ENCODE measurements at places on chromosomes 4 and X.

GRCh38 chr4:156138781-156139280 lies 185.2 kb upstream of the CTSO start:
- DNase-seq, result no peak

- peak; percentile 73 for DNase-seq
These were observed 230.2 kb upstream of the STK26 start for GRCh38 chrX:131792789-131793462.

DNA sequence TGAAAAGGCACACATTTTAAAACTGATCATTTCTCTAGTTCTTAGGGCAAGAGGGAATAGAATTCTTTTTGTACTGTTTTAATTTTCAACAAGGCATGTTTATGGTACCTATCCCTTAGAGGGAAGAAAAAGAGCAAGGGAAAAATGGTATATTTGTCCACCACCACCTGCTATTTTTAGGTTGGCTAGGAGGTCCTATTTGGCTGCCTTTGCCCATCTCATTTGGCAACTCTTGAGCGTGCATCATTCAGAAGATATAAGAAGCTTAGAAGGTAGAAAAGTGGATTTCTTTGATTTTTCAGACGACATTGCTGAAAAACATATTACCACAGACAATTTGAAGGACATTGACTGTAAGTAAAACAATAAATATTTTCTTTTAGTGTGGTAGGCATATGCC lies 69.0 kb downstream of the DCK start:
- DNase-seq, result no peak

- DNase-seq, result no peak
These were observed 115.0 kb downstream of the PJA1 start for GRCh38 chrX:69050051-69050765.

- peak; percentile 33 for DNase-seq
These were observed 84.3 kb downstream of the NBDY start for GRCh38 chrX:56813318-56813837.

GRCh38 chr4:72555377-72555831 lies 13.6 kb downstream of the ADAMTS3 start:
- no peak for DNase-seq

DNA sequence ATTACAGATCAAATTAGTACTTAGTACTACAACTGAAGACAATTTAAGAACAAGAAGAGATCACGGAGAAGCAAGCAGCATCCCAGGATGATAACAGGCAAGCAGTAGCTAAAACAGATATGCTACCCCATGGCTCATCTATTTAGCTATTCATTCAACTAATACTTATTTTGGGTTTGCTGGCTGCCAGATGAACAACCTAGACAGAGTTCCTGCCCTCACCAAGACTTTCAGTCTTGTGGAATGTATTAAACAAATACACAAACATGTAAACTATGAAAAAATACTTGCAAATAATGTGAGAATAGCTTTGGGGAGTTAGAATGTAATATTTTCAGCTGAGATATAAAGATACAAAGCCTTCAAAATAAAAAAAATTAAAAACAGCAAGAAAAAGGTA lies 2.4 kb upstream of the CORIN start:
- no peak for DNase-seq

- no peak for DNase-seq
These were observed 15.2 kb upstream of the CLOCK start for GRCh38 chr4:55561889-55562288.

DNA sequence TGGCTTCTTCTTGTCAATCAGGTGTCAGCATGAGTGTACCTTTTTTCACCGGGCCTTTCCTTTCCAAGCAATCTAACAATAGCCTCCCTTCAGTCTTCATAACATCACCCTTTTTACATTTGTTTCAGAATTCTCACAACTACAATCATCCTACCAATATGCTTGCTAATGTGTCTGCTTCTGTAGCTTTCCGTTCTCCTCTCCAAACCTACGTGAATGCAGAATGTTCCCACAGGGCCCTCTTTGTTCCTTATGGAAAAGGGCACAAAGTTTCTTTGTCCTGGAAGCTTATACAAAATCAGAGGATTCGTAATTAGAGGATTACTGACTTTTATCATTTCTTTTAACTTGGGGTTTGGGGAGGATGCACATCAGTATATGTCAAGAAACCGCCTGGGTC lies 461.8 kb downstream of the CENPC start:
- no peak for DNase-seq

DNA sequence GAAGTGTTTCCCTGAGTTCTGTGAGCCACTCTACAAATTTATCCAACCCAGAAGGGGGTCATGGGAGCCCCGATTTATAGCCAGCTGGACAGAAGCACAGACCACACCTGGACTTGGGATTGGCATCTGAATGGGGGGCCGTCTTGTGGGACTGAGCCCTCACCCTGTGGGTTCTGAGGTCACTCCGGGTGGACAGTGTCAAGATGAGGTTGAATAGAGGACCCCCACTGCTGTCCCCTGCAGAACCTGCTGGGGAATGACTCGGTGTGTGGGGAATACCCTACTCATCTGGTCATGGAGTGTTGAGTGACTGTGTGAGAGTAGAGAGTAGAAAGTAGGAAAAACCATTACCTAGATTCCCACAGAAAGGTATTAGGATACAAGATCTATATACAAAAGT lies 67.5 kb downstream of the ZFYVE28 start:
- no peak for DNase-seq

GRCh38 chrX:69082055-69082752 lies 83.0 kb downstream of the PJA1 start:
- DNase-seq, result no peak

- DNase-seq, result no peak
These were observed 51.9 kb upstream of the LAS1L start for GRCh38 chrX:65586491-65586890.

GRCh38 chr4:52408032-52408431 lies 251.1 kb downstream of the USP46 start:
- no peak for DNase-seq

DNA sequence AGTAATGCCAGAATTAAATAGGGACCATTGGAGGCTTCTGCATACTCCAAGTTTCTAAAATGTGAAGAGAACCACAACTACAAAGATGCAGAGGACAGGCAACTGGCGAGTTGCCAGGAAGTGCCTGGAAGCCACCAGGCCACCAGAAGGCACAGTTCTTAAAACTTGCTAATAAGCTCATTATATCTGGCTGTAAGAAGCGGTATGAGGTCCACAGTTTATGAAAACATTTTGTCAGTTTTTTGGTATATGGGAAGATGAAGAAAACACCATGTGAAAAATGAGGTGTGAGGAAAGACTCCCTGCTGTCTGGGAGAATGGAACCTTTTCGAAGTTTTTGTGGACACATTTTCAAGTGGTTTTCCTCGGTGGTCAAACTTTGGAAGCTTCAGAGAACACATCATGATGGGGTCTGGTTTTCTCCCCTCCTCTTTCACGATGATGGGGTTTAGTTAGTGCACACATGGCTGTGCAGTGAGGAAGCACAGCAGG lies 202.7 kb downstream of the NR3C2 start:
- DNase-seq, result no peak

GRCh38 chr4:88953400-88953799 lies 103.6 kb downstream of the FAM13A start:
- DNase-seq, result no peak

- DNase-seq, result no peak
These were observed 155.2 kb upstream of the MSX1 start for GRCh38 chr4:4704267-4704666.

- DNase-seq, result no peak
These were observed 33.5 kb upstream of the GPR78 start for GRCh38 chr4:8546766-8547107.

DNA sequence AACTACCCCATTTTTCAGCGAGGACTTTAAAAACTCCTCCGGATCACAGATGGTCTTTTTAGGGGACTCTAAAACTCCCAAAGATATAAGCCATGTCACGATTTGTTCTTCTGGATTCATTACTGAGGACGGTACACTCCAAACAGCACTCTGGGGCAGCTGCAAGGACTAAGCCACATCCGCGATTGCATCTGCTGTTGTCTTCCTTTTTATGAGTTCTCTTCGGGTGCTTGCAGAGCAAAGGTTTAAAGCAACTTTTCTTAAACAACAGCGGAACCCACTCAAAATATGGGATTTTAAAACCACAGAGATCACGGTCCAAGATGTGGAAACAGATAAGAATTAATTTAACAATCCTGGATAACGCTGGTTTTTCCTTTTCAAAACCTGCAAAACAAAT lies at the start of gene ARHGEF6:
TSS of gene ARHGEF6 (minus strand) at position 170 of the 400 bp plus-strand sequence. CDS start at position 120, 50 bp downstream.
- no peak for DNase-seq

DNA sequence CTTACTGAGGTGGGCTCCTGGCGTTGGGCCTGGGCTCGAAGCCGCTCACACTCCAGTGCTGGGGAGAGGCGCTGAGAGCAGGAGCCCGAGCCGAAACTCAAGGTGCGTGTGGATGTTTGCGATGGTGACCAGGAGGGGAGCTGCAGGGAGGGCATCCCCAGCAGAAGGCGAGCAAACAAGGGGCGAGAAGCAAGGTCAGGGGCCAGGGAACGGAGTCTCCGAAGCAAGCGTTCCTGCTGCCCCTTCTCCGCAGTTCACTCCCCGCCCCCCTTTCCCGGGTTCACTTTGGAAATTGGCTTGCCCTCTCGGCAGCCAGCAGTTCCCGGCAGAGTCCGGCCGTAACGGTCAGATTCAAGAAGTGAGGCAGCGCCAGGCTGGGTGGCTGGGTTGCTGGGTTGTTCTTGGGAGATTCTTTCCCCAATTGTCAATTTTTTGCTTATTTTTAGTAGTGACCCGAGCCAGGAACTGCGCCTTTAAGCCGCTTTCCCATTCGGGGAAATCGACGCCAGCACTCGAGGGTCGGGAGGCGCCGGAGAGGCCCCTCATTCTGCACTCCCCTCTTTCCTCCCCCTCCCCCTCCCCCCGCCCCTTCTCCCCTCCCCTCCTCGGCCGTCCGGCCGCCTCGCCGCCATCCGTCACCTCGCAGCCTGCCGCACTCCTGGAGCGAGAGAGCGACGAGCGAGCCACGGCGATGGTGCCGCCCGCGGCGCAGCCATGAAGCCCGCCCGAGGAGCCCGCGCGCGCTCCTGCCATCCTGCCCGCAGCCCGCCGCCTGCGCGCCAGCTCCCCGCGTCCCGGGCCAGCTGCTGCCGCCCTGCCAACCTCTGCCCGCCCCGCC lies at the start of gene FRMPD3:
TSS of gene FRMPD3 (plus strand) at position 655 of the 838 bp plus-strand sequence. CDS start 76,937 bp downstream, outside the sequence.
- no peak for DNase-seq

GRCh38 chrX:37829721-37830120 lies 17.6 kb downstream of the DYNLT3 start:
- no peak for DNase-seq

DNA sequence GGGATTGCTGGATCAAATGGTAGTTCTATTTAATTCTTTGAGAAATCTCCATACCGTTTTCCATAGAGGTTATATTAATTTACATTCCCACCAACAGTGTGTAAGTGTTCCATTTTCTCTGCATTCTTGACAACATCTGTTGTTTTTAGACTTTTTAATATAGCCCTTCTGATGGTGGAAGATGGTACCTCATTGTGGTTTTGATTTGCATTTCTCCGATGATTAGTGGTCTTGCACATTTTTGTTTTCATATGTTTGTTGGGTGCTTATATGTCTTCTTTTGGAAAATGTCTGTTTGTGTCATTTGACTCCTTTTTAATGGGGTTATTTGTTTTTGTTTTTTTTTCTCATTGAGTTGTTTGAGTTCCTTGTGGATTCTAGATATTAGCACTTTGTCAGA lies 75.3 kb upstream of the PUDP start:
- no peak for DNase-seq

DNA sequence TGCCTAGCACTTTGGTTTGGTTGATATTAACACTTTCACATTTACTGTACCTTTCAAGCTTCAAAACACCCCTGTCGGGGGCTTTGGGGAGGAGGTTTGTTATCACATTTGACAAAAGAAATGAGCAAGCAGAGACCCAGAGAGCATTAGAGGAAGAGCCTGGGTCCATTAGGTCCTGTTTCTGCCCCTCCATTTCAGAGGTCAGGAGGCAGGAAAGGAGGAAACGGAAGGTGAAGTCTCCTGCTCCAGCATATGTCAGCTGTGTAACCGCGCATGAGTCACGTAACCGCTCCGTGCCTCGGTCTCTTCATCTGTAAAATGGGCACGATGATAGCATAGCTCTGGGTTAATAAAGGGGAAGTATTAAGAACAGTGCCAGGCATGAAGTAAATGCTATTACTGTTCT lies 201.9 kb upstream of the BCOR start:
- DNase-seq, result no peak

GRCh38 chr4:110505440-110505839 lies 29.5 kb downstream of the ENPEP start:
- DNase-seq, result no peak

DNA sequence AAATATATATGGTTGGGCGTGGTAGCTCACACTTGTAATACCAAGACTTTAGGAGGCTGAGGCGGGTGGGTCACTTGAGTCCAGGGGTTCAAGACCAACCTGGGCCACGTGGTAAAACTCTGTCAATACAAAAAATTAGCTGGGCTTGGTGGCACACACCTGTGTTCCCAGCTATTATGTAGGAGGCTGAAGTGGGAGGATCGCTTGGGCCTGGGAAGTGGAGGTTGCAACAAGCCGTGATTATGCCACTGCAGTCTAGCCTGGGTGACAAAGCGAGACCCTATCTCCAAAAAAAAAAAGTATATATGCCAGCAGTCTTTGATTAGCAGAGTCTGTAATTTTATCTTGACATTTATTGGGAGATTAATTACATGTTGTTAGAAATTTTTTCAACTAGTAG lies 8.7 kb downstream of the EIF2S3 start:
- no peak for DNase-seq

DNA sequence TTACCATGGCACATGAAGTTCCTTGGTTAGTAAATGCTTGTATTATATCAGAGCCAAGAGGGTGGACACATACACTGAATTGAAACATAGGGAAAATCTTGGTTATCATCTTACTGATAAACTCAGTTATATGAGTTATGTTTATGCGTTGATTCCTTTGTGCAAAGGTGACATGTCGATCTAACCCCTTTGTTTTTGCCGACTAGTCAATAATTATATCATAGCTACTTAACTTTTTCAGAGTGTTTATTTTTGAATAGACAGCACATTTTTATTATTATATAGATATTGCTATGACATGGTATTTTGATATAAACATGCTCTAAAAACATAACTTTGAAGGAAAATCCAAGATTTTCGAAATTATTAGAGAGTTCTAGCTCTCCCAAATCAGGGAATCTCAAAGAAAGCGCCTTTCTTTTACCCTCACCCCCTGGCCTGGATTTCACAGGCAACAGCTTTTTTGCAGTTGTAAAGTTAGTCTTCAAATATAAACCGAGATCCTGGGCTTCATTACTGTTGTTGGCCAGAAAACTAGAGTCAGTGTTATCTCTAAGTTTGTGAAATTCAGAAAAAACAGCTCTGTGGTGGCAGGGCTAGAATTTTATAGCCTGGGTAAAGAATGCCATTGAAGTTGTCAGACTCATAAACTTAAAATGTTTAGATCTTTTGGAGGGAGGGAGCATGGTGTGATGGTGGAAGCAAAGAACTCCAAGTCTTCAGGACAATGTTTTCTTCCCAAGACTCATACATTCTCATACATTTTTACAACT lies 45.8 kb upstream of the PITX2 start:
- DNase-seq, result no peak

GRCh38 chr4:6999172-7000086 lies 43.7 kb upstream of the TADA2B start:
- DNase-seq, result no peak

- DNase-seq, result no peak
These were observed 60.6 kb downstream of the GABRA2 start for GRCh38 chr4:46329118-46329976.

All from stimulated activated CD8-positive, alpha-beta memory T cell treated with anti-CD3 and anti-CD28 coated beads, Interleukin-4, amount 100 ng/mL, for 4 hours (primary cell).